NK-92 treated with Interleukin-12 subunit alpha and Interleukin-12 subunit beta, amount 100 ng/mL, for 24 hours (cell line): ENCODE measurements at places on chromosomes 12 and 14.

GRCh38 chr12:67929384-67929772 lies 59.9 kb upstream of the IFNG-AS1 start:
- DNase-seq, result no peak

DNA sequence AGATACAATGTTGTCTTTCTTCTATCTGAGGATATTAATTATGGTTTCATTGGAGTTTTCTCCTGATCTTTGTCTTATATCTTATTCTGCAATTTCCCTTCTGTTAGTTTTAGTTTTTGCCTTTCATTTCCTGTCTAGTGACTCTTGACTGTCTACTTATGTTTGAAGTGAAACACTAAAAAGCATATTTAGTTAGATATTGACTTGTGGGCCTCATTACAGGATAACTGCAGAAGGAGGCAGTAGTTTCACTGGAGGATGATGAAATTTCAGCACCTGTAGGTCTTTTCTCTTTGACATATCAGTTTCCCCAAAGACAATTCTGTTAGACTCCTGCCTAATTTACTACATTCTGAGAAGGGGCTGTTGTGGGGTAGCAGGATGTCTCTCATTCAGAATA lies 97.5 kb upstream of the NEDD1 start:
- DNase-seq, result no peak

DNA sequence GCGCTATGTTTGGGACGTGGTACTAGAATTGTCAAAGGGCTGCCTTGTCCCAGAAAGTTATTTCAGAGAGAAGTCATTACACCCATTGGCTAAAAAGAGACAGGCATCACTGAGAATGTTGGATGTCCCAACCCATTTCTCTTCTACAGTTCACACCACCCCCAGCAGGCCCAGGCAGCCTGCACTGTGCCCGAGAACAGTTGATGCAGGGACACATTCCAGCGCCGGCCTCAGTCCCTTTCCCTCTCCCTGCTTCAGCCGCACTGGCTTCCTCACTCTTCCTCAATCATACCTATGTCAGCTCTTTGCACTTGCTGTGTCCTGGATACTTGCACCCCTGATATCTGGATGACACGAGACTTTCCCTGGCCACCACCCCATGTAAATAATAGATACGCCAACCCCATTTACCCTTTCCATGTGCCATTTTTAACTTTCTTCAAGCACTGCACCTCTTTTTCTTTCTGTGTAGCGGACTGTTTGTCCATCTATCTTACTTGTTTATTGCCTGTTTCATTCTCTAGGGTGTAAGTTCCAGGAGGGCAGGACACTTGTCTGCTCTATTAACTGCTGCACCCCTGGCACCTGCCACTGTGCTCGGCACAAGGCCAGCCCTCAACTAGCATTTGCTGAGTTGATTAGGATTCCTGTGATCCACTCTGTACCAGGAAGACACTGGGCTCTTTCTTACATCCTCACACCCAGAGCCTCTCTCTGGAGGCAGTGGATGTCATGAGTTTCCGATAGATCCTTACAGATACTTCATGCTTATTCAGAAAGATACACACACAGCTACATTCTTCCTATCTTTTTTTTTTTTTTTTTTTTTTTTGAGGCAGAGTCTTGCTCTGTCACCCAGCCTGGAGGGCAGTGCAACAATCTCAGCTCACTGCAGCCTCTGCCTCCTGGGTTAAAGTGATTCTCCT lies 76.6 kb upstream of the CEP83 start:
- DNase-seq, result no peak

- no peak for DNase-seq
These were observed at the start of gene NTS for GRCh38 chr12:85874031-85874461. TSS of gene NTS (plus strand) at chr12:85874295. CDS start at chr12:85874404, 109 bp downstream.

DNA sequence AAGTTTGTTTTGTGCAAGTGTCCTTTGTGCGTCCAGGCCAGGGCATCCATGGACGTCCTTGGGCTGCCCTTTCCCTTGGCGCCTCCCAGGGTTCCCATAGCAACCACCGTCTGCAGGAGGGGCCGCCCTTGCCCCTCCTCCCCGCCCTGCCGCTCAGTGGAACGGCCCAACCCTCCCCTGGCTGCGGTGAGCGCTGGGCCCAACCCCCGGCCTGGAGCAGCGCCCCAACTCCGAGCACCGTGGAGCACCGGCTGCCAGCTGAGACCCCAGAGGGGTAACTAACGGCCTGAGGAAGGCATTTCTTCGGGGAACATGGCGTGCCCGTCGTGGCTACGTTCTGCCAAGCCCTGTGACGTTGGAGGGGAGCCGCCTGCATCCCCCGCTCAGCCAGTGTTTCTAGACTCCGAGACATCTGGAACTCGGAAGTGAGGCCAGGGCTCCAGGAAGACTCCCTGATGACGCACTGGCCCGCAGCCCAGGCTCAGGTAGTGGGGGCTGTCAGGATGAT lies 5.3 kb upstream of the ACACB start:
- no peak for DNase-seq

GRCh38 chr14:95614349-95614748 lies 71.9 kb upstream of the TCL1B start:
- DNase-seq, result no peak

GRCh38 chr12:3605692-3606091 lies 114.7 kb downstream of the PRMT8 start:
- no peak for DNase-seq

DNA sequence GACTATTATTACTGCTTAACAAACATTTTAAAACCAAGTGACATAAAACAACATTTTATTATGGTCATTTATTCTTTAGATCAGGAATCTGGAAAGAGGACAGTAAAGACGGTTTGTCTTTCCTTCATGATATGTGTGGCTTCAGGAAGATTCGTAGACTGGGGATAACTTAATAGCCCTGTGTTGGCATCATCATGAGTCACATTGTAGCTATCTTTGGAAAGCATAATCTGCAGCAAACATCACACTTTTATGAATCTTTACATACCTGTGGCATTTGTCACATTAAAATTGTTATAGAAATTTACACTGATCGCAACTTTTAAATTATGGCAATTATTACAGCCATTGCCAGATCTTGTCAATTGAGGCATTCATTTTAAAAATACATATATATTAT lies 397.1 kb downstream of the NOVA1 start:
- DNase-seq, result no peak

- DNase-seq, result no peak
These were observed 176.1 kb upstream of the SLC38A2 start for GRCh38 chr12:46548605-46549071.

DNA sequence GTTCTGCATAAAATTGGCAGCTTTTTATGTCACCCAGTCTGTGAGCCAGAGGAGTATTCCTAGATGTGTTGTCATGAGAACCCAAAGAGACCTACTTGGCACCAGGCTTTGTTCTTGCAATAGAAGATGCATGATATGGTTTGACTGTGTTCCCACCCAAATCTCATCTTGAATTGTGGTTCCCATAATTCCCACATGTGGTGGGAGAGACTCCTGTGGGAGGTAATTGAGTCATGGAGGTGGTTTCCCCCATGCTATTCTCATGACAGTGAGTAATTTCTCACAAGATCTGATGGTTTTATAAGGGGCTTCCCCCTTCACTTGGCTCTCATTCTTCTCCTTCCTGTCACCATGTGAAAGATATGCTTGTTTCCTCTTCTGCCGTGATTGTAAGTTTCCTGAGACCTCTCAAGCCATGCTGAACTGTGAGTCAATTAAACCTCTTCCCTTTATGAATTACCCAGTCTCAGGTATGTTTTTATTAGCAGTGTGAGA lies 572.0 kb upstream of the ATP2B1 start:
- DNase-seq, result no peak
